NCI-H2107 (cell line): ENCODE measurements at places on chromosomes 1 and 21.

- no peak for DNase-seq
These were observed 78.9 kb upstream of the CTTNBP2NL start for GRCh38 chr1:112317140-112317539.

DNA sequence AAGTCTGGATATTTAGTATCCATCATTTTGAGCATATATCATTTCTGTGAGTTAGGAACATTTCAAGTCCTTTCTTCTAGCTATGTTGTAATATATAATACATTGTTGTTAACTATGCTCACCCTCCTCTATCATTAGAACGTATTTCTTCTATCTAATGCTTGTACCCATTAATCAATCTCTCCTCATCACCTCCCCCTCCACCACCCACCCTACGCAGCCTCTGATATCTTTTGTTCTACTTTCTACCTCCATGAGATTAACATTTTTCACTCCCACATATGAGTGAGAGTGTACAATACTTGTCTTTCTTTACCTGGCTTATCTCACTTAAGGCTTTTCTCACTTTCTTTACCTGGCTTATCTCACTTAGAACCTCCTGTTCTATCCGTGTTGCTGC, 156.2 kb downstream of the FMN2 start:
- DNase-seq: no peak

- DNase-seq: no peak
These were observed 30.0 kb upstream of the IRF2BP2 start for GRCh38 chr1:234639961-234640360.

DNA sequence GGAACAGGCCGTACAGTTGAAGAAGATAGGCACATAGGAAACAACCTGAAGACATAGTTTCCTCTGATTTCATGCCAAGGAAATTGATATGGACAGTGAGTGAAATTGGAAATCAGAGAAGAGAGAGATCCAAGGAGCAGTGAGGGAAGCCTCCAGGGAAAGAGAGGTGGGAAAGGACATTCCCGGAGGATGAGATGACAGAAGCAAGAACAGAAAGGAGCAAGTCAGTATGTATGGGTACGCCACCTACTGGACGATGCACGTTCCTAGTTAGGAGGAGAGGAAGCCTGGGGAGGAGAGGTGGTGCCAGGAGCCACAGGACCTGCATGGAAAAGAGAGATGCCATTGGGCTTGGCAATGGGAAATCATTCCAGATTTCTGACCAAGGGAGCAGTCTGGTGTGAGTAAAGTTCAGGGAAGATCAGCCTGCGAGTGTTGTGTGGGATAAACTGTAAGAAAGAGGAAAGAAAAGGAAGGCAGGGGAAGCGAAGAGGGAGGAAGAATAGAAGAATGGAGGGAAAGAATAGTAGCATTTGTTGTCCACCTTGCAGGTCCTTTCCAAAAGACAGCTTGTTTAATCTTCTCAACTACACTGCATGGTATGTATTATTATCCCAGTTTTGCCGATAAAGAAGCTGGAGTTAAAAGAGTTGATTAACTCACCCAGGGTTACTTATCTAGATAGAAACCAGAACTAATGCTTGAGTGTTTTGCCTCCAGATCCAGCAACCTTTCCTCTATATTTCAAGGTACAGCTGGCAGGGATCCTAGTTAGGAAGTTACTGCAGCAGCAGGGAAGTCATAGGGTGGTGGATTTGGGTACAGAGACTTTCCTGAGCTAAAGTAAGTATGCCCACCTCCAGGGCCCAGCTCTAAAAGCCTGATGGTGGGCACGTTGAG, 27.4 kb downstream of the C1orf116 start:
- DNase-seq: peak; percentile 20

- no peak for DNase-seq
These were observed 2.1 kb downstream of the LEPR start for GRCh38 chr1:65422241-65423203.

- no peak for DNase-seq
These were observed 271.8 kb downstream of the RRAGC start for GRCh38 chr1:38587766-38588165.
